HL-60 (cell line): ENCODE measurements at places on chromosomes 1 and 21.

- DNase-seq, result no peak
Observed at GRCh38 chr1:41535276-41535675, 50.8 kb upstream of the EDN2 start.

DNA sequence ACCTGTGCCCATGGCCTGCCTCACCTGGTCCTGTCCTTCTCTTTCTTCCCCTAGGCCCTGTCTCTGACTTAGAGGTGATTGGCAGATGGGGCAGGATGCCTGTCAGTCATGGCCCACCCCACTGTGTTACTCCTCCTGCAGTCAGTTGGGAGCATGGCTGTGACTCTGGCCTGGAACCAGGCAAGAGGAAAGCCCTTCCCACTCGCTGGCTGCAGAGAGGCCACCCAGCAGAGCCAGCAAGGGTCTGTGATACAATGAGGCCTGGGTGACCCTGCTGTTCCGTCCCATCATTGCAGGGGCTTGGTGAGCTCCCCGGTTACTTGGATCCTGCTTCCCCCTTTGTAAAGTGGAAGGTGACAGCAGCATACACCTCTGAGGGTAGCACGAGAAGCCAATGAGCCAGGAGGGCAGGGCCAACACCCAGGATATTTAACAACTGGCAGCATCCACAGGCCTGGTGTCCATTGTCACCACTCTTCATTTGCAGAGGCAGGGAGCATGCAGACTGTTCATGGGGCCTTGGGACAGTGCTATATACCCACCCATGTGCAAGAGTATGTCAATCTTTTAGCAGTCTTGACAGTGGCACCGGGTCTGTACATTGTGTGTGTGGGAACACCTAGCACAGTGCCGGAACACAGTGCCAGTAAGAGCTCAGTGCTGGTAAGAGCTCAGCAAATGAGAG, 191.0 kb upstream of the C1orf174 start:
- no peak for DNase-seq

GRCh38 chr1:37724575-37724974, 32.3 kb downstream of the CDCA8 start:
- DNase-seq, result no peak

GRCh38 chr1:85616364-85616705, 35.8 kb downstream of the CCN1 start:
- no peak for DNase-seq

- DNase-seq, result no peak
Observed at GRCh38 chr1:84969489-84970250, 27.2 kb downstream of the MCOLN2 start.

DNA sequence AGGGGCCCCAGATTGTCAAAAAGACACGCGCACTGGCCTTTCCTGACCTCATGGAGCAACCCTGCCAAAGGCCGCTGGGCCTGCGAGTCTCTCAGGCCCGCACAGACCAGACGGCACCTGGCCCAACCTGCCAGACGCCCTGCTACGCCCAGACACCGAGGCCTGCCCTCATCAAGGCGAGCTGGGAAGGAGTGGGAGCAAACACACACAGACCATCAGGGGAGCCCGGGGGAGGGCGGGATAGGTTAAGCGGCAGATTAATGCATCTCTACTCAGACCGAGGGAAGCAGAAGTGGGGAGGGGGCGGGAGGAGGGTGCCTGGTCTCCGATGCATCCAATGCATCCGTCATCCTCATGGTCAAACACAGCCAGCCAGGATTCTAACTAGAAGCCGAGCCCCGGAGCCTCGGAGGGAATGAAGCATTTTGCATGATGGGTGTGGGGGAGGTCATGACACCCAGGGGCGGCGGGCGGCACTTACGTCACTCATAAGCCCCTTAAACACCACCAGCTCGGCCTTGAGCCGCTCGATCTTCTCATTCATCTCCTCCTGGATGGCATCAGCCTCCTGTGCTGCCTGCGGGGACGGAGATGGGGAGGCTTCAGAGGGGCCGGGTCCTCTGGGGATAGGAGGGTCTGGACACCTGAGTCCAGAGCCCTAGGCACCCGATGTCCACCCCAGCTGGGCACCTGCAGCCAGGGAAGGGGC, 17.0 kb upstream of the ALDH4A1 start:
- DNase-seq, result no peak

- no peak for DNase-seq
Observed at GRCh38 chr1:9281071-9281827, 11.4 kb upstream of the SPSB1 start.

DNA sequence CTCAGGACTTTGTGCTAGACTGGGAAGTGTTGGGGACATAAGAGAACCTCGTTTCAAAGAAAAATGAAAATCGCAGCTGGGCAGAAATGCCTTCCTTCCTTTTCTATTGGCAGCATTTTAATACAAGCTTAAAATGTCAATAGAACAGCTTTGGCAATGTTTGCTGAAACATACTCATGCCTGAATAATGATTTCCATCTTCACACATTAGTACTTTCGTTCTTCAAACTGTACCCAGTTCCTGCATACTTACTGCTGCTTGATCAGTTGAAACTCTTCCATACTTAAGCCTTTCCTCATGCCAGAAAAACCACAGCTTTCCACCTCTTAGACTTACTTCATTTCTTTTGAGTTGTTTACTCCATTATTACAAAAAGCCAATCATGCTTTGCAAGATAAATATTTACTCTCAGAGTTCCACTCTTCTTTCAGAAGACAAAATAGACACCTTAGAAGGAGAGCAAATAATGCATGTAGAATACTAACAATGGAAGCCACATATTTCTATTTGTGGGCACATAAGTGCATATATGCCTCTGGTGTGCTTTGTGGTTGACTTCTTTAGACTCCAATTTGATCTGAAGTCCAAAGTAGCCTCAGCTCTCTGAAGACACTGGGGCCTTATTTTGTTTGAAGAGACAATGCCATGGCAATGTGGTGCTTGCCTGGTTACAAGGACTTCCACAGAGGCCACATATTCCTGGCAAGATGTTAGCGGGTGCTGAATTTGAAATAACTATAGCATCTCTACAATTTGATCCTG, 22.7 kb upstream of the CD55 start:
- no peak for DNase-seq

- no peak for DNase-seq
Observed at GRCh38 chr1:204830747-204831146, 39.9 kb upstream of the NFASC start.

DNA sequence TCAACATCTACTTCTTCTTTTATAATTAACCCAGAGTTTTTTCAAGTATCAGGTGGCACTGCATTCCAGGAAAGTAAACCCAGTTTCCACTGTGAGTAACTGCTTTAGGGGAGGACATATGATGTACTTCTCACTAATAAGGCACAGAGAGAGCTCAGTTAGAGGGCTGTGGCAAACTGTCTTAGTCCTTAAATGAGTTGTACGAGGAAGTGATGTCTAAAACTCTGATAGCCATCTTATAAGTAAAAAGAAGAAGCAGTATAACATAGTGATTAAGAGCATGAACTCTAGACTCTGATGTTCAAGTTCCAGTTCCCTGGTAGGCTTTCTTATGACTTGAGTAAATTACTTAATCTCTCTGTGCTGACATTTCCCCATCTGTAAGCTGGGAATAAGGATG, 58.7 kb upstream of the PTGS2 start:
- DNase-seq, result no peak

DNA sequence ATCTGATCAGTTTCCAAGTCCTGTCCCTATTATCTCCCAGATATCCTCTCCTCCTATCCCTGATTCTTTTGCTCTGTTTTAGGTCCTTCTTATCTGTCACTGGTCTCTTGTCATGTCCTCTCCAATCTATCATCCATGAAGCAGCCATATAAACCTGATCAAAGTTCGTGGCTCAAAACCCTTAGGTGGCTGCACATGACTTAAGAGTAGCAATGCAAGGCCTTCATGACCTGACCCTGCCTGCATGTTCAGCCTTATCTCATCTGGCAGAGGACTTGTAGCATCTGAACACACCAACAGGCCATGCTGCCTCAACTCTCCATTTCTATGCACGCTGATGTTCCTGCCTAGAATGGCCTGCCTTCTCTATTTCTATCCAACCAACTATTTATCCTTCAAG, 65.2 kb downstream of the NOS1AP start:
- no peak for DNase-seq

DNA sequence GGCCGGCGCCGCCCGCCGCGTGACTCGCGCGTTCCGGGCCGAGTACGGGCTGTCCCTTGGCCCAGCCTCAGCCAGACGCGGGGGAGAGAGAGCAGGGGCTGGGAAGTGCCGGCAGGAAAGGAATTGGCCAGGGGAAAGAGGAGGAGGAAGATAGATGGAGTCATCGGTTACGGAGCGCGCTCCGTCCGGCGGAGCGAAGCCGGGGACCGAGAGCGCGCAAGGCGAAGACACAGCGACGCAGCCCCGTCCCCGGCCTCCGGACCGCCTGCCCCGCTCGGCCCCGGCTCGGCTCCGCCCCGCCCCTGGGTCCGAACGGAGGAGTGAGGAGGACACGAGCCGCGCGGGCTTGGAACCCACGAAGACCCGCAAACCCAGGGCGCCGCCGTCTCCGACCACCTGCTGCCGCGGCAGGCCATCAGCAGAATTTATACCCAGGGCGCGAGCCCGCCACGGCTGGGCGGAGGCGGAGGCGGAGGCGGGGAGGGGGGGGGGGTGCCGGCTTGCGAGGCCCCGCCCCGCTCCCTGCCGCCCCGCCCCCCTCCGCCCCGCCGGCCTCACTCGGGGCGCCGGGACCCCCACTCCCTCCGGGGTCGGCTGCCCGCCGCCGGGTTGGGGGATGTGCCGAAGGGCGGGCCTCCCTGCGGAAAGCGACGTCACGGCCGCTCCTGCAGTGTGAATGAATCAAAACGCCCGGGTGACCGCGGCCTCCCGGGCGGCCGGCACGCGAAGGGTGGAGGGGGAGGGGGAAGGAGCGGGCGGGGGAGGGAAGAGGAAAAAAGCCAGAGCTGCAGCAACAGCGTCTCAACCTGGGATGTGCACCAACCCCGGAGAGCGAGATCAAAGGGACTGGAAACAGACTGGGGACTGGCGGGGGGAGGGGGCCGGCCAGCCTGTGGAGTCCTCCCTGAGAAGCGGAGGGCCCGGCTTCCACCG, at the start of gene LHX4:
LHX4 (plus strand) TSS at position 782 of the 933 bp plus-strand sequence. CDS start 266 bp downstream, outside the sequence.
- DNase-seq, result peak; percentile 50

DNA sequence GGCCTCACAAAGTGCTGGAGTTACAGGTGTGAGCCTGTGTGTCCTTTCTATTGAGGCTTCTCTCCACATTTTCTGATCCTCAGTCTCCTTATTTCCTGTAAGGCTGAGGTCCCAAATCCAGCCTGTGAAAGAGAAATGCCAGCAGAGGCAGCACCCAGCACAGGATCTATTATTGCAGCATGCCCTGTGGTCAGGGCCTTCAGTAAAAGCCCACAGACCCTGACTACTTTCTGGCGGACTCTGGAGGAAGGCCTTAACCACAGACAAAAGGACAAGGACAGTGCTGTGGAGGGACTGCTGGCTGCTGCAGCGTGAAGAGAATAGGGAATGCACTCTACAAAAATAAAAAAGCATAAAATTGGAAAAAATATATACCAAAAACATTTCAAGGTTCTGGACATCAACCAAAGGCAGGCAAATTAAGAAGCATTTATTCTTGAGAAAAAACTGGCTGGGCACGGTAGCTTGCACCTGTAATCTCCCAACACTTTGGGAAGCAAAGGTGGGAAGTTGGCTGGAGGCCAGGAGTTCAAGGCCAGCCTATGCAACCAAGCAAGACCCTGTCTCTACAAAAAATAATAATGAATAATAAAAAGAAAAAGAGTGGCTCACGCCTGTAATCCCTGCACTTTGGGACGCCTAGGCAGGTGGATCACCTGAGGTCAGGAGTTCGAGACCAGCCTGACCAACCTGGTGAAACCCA, 9.4 kb upstream of the PGD start:
- DNase-seq, result peak; percentile 80

DNA sequence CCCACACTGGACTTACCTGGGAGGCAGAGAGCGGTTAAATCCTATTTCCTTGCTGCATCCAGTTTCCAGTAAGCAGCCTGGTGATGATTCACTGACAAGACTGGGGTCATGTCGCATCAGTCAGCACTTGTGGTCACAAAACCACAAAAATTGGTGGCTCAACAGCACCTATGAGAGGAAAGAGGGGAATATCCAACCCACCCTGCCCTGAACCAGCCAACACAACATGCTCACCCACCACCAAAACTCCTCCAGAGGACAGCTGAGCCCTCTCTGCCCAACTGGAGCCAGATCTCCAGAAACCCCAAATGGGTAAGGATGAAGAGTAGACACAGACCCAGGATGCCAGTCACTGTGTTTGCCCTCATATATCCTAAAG, 64.0 kb downstream of the CD46 start:
- DNase-seq, result no peak

GRCh38 chr1:206526064-206526911, 19.0 kb downstream of the RASSF5 start:
- DNase-seq, result no peak

GRCh38 chr1:98110674-98111073, 189.8 kb upstream of the DPYD start:
- no peak for DNase-seq

DNA sequence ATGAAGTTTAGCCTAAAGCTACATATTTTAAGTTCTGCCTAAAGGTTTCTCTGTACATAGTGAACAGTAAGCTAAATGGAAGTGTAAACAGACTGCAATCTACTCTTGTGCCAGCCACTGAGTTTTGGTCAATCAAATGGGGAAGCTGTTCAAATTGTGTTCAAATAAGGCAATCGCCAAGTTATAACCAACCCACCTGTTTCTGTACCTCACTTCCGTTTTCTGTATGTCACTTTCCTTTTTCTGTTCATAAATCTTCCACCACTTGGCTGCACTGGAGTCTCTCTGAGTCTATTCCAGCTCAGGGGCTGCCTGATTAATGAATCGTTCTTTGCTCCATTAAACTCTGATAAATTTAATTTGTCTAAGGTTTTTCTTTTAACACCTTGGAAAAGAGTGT, 10.8 kb upstream of the THEM4 start:
- peak; percentile 80 for DNase-seq

DNA sequence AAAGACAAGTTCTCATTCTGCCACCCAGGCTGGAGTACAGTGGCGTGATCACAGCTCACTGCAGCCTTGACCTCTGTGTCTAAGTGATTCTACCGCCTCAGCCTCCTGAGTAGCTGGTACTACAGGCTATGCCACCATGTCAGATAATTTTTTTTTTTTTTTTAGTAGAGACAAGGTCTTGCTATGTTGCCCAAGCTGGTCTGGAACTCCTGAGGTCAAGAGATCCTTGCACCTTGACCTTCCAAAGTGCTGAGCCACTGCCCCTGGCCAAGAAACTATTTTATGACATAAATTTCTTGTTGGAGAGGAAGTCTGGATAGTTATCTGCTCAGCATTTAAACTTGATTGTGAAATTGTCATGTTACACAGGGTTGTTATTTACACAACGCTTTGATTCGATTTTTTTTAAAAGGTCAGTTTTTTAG, 2.1 kb downstream of the SCCPDH start:
- peak; percentile 56 for DNase-seq

DNA sequence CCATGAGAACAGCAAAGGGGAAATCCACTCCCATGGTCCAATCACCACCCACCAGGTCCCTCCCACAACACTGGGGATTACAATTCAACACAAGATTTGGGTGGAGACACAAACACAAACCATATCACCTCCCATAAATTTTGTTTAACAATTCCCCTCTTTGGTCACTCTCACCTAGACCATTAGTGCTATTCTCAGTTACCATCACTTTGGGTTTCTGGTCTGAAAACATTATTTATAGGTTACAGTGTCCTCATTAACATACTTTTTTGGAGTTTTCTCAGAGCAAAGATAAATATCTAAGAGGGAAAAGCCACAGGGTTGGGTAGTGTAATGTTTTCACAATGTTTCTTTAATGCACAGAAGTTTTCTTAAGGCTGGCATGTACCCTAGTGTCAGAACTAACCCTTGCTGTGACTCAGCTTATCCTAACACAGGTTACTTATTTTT, 47.7 kb upstream of the DNAH14 start:
- no peak for DNase-seq
